ENCODE measurements at places on chromosomes 6 and 20.

DNA sequence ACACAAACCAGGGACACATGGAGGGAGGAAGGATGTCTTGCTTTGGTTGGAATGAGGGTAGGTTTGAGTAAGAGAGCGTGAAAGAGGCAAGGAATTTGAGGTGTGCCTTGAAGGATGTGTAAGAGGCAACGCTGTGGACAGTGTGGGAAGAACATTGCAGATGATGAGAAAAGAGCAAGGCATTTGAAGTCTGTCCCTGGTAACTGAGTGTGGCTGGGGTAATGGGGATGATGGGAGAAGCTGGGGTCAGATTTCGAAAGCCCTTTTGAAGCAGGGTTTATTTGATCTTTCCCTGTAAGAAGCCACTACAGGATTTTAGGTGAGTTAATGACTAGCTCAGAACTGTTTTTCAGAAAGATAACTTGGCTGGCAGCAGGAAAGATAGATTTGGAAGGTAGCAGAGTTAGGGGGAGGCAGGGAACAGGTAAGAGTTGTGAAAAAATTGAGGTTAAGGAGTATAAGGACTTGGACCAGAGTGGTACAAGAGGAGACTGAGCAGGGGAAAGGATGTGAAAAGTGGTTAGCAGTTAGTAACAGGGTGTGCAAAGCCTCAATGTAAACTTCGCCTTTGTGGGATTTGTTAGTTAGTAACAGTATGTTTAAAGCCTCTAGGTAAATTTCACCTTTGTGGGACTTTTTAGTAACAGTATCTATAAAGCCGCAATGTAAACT lies 17.7 kb downstream of the UTRN start:
- no peak for DNase-seq

GRCh38 chr6:23280437-23280836 lies 711.1 kb downstream of the HDGFL1 start:
- DNase-seq, result no peak

DNA sequence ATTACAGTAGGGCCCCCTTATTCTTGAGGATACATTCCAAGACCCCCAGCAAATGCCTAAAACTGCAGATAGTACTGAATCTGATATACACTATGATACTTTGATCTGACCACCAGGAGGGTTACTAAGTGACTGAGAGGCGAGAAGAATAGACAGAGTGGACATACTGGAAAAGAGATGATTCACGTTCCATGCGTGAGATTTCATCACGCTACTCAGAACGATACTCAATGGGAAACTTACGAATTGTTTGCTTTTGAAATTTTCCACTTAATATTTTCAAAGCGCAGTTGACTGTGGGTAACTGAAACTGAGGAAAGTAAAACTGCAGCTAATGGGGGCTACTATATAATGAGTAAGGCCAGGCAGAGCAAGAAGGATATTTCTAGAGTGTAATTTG lies 60.8 kb downstream of the STX11 start:
- DNase-seq, result no peak

DNA sequence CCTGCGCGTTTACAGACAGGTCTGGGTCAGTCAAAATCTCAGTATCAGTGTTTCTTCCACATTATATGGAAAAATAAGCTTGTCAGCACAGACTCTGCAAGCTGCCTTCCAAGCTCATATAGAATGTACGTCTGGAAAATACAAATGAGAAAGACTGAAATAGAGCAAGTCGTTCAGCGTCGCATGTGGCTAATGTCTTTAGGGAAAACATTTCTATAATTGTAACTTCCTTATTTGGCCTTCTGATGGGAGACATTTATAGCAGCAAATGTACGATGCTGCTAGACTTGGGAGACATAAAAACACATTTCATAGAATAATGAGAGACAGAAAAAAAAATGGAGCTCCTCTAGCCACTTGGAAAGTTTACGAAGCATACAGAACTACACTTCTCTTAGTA lies 122.2 kb downstream of the KIF16B start:
- no peak for DNase-seq

DNA sequence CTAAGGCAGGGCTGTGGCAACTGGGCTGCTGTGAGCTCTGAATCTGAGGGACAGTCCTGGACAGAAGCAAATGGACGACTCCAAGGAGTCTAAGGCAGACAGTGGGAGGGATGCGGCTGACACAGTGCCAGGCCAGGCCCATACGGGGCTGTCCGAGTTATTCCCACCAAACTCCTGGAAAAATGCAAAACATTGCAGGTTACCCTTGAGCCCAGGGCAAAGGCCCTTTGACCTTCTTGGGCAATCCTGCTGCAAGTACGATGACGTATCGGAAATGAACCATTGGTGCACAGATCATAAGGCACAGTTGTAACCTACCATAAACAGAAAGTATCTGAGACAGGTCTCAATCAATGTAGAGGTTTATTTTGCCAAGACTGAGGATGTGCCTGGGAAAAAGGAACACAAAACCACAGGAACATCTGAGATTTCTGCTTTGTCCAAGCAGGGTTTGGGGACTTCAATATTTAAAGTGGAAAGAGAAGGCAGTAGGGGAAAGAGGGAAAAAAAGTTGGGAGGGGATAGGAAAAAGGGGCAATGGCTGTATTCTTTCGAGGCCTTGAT lies 118.9 kb downstream of the DACT2 start:
- no peak for DNase-seq

DNA sequence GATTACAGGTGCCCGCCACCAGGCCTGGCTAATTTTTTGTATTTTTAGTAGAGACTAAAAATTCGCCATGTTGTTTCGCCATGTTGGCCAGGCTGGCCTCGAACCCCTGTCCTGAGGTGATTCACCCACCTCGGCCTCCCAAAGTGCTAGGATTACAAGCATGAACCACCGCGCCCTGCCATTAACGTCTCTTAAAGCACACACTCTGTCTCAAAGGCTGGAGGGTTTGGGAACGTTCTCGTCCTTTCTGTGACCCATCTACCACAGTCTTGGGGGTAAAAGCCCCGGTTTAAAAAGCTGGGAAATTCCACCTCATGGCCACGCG lies 57.8 kb upstream of the ARID1B start:
- no peak for DNase-seq
